ENCODE measurements at places on chromosomes 1 and 21. TPM values are rescaled to one million over a fixed set of nuclear protein-coding genes. Genes with fewer than 3 reads are reported as not detected.

The PLA2G2F gene
- total RNA-seq = not detected

The LCE1C gene
- total RNA-seq = not detected

The KDF1 gene
- total RNA-seq = 0.58 TPM

The USH2A gene
- total RNA-seq = not detected

The ATP5IF1 gene
- 311 TPM for total RNA-seq

The GPBP1L1 gene
- 77.3 TPM for total RNA-seq

The CHRM3 gene
- total RNA-seq = not detected

The TOMM40L gene
- 11.9 TPM for total RNA-seq

The PTGFR gene
- 1.4 TPM for total RNA-seq

The RNU1-3 gene
- total RNA-seq = not detected

Measured in myometrial cell (primary cell).